AG09319 (cell line): ENCODE measurements at places on chromosomes 6 and 20.

DNA sequence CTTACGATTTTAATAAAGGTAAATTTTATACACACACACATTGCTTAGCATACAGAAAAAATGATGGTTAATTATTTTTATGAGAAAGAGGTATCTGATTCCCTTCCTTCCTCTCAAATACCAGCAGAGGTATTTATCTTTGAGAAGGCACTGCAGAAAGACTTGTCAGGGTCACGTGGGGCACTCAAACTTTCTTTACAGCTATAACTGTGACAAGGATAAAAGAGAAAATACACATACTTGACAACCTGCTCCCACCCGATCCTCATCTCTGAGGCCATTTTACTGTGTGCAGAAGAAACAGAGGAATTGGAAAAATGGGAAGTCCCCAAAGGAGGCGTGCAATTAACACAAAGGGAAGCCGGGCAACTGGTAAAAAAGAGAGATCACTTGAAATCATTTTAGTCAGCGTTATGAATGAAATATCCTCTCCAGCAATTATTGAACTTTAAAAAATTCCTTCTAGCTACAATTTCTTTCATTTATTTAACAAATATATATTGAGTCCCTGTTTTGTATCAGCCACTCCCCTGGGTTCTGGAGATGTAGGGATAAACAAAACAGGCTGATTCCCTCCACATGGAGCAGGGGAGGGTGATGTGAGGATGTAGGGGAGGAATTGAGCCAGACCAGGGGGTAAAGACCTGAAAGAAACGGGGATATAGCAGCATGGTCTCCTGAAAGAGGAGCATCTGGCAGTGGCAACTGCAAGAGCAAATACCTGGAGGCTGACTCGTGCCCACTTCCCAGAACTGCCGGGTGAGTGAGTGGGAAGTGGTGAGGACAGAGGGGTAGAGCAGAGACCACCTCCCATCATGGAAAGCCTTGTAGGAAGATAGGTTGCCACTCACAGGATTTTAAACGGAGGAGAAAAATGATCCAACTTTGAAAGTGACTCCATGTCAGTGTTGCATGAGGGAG, 510.3 kb downstream of the KIF16B start:
- no peak for DNase-seq

DNA sequence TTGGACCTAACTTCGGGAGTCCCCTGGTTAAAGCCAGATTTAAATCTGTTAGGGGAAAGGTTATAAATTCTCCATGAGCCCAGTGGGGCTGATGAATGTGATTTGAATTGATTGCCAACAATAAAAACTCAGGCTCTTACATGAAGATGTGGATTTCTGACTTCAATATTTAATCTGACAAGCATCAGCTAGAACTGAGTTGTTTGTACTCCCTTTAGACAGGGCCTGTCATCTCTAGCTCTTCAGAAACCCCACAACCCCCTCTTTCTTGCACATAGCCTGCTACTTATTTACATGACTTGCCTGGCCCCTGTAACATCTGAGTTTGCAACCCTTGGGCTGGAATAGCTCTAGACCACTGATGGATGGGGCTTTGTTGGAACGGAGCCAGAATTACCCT, 191.6 kb upstream of the PLCB4 start:
- DNase-seq = no peak

DNA sequence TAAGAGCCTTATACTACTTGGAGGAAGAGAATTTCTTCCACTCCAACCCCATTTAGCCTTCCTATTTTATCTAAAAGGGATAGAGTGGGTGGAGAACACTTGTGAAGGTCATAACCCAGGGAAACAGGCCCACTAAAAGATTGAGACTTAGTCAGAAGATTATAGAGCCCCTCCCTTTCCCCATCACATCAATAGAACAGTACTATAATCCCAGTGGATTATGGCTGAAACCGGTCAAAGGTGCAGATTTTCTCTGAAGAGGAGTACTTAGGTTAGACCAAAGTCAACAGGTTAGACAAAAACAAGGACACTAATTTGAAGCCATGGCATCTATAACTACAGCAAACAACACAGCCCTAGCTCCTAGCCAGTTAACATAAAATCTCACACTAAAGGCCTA, 330.9 kb upstream of the NOX3 start:
- DNase-seq = no peak

DNA sequence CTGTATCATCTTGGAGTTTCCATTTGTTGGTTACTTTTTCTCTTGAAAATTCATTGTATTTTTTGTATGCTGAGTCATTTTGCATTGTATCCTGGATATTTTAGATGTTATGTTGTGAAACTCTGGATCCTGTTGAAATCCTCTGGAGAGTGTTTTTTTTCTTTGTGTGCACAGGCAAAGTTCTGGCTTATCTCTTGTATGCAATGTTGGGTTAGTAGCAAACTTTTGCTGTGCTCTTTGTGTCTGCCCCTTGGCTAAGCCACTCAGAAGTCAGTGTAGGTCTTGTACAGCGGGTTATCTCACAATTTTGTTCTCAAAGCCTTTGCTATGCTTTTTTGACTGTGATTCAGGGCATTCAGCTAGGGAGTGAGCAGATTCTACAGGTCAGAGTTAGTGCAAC, 29.1 kb upstream of the LMBRD1 start:
- no peak for DNase-seq

DNA sequence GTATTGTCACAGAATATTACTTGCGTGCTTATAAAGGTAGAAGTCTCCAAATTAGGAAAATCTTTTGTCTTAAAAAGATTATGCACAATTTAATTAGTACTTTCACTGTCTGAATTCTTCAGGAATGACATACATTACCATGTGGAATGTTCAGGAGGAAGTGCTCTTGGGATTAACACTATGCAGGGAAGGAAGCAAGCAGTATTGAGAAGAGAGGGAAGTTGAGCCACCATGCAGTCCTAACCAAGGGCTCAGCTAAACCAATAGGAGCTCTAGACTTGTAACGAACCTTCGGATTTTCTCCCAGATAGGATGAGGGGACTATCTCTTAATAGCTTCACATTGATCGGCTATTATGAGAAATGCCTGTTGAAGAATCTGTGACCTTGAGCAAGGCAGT, 918.4 kb upstream of the MANEA start:
- DNase-seq = no peak

- DNase-seq = no peak
Measured at GRCh38 chr6:36666287-36666686, 12.2 kb upstream of the CDKN1A start.

- DNase-seq = no peak
Measured at GRCh38 chr20:37886851-37887297, 16.1 kb upstream of the VSTM2L start.

- no peak for DNase-seq
Measured at GRCh38 chr20:15642109-15642508, 931.1 kb downstream of the KIF16B start.

GRCh38 chr6:75824160-75824559, 75.1 kb downstream of the MYO6 start:
- DNase-seq = no peak

DNA sequence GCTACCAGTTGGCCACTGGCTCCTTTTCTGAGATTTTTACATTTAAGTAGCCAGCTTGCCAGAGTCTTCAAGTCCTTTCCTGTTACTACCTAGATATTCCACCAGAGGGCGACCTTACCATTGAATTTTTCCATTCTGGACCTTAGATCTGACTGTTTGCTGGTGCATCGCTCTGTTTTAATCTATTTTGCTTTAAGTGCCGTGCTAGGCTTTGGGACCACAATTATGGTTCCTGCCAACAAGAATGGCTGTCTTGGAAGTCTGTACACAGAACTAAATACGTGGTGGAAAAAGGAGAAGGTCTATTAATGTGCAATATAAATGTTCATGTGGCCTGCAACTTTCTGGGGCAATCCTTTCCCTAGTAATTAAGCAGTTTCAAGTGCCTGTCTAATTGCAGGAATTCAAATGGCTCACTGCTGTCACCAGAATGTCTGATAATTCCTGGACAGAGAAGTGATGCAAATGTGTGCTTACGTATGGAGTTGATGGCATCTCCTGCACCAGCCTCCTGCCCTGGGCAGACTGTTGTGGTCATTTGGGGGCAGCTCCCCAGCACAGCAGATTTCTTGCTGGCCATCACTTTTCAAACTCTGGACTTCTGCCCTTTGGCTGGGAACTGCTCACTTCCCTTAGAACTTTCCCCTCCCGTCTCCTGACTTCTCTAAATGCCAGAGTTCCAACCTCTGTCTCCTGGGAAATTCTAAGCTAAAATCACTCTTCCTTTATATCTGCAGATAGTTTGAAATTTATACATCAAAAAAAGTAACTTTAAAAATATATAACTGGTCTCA, 5.6 kb upstream of the HLA-DOA start:
- DNase-seq = peak; percentile 68

DNA sequence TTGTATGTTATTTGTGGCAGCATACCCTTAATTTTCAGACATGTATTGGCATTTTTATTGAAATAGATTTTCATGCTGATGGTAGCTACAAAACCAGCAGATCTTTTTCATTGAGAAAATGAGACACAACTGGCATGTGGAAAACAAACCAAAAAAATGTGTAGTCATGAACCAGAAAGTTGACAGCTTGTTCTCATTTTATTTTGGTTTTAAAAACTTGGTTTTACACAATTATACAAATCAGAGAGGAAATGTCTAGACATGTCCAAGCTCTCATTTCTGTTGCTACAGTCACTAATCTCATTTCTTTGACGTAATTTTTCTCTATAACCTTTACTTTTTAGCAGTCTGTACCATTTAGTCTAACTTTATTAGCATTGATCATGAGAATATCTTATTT, 85.4 kb downstream of the GRIK2 start:
- no peak for DNase-seq

DNA sequence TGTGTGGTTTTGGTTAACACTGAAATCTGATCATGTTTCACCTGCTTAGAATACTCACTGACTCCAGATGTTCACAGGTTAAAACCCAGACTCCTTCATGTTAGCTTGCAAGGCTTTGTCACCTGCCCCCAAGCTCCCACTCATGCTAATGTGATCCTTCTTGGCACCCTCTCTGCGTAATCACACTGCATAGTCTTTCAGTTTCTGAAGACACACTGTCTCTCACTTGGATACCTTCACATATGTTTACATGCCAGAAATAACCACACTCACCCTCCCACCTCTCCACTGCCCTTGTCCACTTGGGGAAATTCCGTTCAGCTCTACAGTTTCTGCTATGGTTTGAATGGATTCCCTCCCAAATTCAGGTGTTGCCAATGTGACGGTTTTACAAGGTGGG, 234.7 kb upstream of the SASH1 start:
- DNase-seq = no peak

DNA sequence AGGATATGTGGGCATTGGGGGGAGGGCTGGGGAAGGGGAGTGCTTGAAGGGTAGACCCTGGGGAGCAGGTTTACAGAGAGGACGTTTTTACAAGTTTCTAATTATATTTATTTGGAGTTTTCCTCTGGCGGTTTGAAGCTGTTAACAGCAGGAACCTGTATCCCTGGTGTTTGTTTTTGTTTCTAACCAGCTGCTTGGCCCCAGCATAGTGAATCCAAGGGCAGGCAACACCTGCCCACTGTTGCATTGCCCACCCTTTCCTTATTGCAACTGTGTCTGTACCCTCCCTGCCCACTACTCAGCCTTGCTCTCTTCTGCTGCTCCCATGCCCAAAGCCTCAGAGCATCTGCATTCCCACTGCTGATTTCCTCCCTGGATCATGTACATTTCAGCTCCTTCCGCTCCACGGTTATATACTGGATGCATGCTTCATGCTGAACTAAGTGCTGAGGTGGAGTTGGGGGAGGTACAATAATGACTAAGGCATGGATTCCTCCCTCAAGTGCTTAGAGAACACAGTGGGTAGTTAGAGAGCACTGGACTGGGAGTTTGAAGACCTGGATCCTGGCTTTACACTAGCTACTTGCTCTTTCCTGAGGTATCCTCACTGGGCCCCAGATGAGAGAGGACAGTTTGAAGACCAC, 6.0 kb downstream of the SCUBE3 start:
- DNase-seq = no peak

- no peak for DNase-seq
Measured at GRCh38 chr6:73710470-73710869, 14.5 kb downstream of the CD109 start.

DNA sequence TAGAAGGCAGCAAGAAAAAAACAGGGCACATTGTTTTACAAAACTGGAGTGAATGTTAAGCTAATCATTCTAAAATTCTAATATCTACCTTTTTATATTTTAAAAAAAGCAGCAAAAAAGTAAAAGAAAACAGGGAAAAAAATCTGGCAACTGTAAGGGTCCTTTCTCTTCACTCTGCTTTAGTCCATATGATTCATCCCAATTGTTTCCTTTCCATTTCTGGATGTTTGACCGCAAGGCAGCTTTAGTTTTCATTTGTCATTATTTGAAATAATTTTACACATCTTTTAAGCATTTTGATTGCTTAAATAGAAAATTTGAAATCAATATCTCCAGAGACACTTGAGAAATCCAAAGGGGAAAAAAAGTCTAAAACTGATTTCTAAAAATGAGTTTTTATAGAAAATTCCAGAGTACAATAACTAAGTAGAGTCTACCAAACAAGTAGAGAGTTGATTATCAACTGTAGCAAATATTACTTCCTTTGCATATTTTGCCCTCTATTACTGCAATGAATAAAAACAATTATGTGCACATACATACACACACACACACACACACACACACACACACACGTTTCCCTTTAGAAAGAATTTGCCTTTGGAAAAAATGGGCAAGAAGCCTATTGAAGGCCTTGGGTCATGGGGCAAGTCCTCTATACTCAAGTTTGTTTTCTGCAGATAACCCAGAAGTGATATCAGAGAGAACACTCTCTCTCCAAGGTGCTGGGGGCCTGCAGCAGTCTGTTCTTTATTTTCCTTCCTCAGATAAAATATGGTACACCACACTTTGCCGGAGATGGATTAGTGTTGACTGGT, 259.7 kb downstream of the HACE1 start:
- no peak for DNase-seq
